ENCODE measurements at places on chromosomes 6 and 20. TPM values are rescaled to one million over a fixed set of nuclear protein-coding genes. Genes with fewer than 3 reads are reported as not detected.

DNA sequence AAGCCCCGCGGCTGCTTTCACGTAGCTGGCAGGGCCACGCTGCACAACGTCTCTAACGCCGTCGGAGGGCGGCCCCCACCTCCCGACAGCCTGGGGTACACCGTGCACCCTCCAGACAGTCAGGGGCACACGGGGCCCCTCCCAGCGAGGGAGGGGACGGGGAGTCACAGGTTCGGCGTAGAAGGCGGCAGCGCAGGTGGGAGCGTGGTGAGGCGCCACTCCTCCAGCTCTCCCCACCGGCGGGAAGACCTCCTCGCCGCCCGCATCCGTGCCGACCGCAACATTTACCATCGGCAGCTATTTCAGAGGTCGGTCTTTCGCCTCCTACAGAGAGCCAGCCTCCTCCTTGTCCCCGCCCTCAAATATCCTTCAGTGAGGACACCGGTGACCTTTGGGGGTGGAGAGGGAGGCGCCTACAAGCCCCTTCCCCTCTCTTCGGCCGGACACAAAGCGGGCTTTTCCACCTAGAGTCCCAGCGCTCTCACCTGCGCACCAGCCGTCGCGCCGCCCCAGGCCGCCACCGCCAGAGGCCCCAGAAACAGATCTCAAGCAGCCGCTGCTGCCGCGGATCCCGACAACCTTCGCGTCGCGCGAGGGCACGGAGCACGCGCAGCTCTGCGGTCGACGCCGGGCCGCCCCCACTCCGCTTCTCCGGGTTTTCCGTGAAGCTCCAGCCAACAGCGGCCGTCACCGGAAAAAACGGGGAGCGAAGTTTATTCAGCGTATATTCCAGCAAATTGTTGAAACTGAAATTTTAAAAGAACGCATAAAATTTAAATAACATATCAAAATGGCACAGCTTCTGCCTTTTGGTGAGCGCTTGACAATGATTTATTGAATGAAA lies at the start of gene MKKS:
Gene MKKS (minus strand): TSS at position 600 of the 844 bp plus-strand sequence. CDS start 20,708 bp downstream, outside the sequence.
- peak; percentile 94 for DNase-seq

- no peak for DNase-seq
These were observed 82.4 kb downstream of the RTN4IP1 start for GRCh38 chr6:106546691-106547414.

- DNase-seq = no peak
These were observed 18.3 kb downstream of the RPS6KA2 start for GRCh38 chr6:166608774-166609173.

- no peak for DNase-seq
These were observed 1.4 kb downstream of the C20orf96 start for GRCh38 chr20:288956-289692.

GRCh38 chr20:52817511-52817910 lies 154.6 kb upstream of the TSHZ2 start:
- DNase-seq = no peak

GRCh38 chr20:58677079-58677604 lies 15.5 kb upstream of the NPEPL1 start:
- no peak for DNase-seq

DNA sequence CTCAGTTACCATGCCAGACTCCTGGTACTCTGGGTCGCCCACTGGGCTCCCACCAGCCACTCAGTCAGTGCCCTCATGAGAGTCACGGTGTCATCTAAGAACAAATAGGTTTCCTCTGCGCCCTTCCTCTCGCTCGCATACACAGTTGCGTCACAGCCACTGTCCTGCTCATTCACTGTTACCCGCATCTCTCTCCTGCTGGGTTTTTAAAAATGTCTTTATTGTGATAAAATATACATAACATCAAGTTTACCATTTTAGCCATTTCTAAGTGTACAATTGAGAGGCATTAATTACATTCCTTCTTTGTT lies 4.0 kb downstream of the TEAD3 start:
- no peak for DNase-seq

DNA sequence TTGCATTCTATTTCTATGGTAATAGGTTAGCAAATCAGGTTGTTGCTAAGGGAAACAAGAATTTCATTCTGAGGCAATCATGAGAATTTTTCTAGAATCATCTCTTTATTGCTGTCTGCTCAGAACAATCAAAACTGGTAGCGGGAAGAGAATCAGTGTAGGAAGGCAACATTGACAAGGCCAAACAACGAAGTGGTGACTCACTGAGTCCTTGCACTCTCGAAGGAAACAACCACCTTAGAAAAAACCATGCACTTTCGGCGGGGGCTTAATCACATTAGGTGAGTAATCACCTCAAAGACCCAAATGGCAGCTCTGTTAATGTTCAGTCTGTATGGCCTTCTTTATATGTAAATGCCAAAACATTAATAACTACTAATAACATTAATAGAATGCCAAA lies 78.8 kb upstream of the MAP7 start:
- no peak for DNase-seq

- peak; percentile 97 for DNase-seq
These were observed at the start of gene SAMHD1 for GRCh38 chr20:36951198-36951978. Gene SAMHD1 (minus strand): TSS chr20:36951708. CDS start chr20:36951643, 65 bp downstream.

- DNase-seq = no peak
These were observed 436.0 kb downstream of the PLCB1 start for GRCh38 chr20:8568075-8568474.

- no peak for DNase-seq
These were observed 54.4 kb downstream of the OPRM1 start for GRCh38 chr6:154093231-154094044.

GRCh38 chr20:4604580-4604979 lies 117.1 kb upstream of the PRND start:
- DNase-seq = no peak

The ENPP1 gene
- total RNA-seq = 6.9 TPM

The PRR18 gene
- total RNA-seq = 0.65 TPM
